IMR-90 (cell line): ENCODE measurements at places on chromosomes 6 and 20.
A peak's percentile ranks its signal among the peaks of the same experiment; 100 is the strongest.

DNA sequence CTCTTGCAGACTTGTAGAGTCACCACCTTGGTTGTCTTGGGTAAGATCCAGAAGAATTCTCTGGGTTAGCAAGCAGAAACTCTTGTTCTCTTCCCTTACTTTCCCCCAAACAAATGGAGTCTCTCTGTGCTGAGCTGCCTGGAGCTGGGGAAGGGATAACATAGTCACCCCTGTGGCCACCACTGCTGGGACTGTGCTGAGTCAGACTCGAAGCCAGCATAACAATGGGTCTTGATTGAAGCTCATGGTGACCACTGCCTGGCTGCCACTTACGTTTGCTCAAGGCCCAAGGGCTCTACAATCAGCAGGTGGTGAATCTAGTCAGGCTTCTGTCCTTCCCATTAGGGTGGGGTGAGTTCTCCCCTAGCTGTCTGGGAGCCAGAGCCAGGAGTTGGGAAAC, 15.4 kb upstream of the ERVFRD-1 start:
- peak; percentile 23 for DNase-seq

- DNase-seq, result no peak
Measured at GRCh38 chr20:63330084-63330760, 30.9 kb downstream of the CHRNA4 start.

DNA sequence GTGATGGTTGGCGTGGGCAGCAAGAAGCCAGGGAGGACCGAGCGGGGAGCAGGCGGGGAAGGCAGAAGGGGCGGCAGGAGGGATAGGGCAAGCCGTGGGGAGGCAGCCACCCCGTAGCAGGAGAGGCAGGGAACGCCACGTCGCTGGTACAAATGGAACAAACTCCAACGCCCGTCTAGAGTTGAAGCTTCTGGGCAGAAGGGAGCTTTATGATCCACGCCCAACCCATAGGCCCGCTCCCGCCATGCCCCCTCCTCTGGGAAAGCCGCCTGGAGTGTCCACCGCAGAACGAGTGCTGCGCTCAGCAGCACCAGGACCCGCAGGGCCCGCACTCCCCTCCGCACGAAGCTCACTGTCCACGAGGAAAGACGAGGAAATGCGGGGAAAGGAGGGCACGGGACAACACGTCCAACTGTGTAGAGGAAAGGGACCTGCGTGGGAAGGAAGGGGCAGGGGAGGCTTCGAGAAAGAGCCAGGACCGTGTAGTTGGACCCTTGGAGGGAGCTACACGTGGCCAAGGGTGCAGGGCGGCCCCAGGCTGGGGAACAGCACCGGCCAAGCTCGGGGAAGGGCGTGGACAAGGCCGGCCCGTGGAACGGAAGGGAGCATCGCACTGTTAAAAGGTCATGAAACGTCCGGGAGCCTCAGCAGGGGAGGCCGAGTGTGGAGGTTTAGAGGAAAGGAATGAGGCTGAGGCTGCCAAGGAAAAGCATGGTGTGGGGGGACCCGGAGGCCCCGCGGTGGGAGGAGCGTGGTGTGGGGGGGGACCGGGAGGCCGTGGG, 204.0 kb downstream of the DLL1 start:
- DNase-seq, result no peak

DNA sequence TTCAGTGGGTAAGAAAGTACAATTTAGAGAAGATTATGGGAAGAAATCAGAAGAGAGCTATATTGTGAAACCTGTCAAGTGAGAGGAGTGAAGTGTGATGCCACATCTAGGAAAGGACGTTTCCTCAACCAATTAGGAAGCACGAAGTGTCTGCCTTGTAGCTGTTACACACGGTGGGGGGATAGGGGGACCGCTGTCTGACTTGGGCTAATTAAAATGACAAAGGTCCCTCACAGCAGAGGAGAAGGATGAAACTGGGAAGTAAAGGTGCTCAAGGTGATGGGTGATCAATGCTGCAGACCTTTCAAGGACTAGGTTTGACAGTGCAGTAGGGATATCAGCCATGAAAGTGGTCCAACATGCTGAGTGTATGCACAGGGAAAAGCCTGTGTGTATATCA, 181.1 kb upstream of the PRSS16 start:
- no peak for DNase-seq

- peak; percentile 40 for DNase-seq
Measured at GRCh38 chr6:75431379-75431778, 62.2 kb downstream of the FILIP1 start.

GRCh38 chr6:15327271-15327670, 81.4 kb downstream of the JARID2 start:
- no peak for DNase-seq

GRCh38 chr6:27980111-27980510, 23.1 kb downstream of the OR2B6 start:
- no peak for DNase-seq

DNA sequence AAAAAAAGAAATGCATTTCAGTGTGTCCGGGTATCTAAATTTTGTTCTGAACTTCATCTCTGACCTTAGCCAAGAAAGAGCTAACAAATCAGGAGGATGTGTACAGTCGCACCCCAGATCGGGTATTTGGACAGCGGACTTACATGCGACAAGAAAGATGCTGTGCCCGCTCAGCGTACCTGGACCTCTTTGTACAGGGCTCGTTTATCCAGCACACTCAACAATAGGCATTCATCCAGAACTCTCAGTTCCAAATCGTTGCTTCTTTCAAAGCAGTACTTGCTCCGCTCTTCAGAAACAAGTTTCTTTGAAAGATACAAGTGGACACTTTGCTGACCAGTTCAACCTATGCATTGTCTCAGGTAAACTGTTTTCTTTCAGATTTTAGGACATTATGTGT, 191.7 kb downstream of the LY86 start:
- DNase-seq, result no peak

GRCh38 chr20:49541733-49542513, 26.0 kb downstream of the PTGIS start:
- DNase-seq, result peak; percentile 63

DNA sequence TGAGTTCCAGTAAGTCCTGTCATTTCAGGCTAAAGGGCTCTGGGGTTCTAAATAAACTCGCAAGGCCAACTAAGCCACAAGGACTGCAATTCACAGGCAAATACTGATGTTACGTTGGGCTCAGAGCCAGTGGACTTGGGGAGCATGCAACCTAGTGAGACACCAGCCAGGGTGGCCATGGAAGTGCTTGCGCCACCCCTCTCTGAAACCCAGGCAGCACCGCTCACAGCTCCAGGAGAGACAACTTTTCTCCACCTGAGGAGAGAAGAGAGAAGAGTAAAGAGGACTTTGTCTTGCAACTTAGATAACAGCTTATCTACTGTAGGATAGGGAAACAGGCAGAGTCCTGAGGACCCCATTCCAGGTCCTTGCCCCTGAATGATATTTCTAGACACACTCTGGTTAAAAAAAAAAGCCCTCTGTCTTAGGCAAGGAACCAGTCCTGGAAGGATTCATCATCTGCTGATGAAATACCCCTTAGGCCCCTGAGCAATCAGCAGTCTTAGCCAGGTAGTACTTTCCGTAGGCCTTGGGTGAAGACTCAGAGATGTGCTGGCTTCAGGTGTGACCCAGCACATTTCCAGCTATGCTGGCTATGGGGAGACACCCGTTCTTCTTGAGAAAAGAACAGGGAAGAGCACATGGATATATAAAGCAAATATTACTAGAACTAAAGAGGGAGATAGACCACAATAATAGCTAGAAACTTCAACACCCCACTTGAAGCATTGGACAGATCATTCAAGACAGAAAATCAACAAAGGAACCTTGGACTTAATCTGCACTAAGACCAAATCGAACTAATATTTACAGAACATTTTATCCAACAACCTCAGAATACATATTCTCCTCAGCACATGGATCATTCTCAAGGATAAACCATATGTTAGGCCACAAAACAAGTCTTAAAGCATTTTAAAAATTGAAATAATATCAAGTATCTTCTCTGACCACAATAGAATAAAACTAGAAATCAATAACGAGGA, 31.5 kb upstream of the TBC1D32 start:
- no peak for DNase-seq

DNA sequence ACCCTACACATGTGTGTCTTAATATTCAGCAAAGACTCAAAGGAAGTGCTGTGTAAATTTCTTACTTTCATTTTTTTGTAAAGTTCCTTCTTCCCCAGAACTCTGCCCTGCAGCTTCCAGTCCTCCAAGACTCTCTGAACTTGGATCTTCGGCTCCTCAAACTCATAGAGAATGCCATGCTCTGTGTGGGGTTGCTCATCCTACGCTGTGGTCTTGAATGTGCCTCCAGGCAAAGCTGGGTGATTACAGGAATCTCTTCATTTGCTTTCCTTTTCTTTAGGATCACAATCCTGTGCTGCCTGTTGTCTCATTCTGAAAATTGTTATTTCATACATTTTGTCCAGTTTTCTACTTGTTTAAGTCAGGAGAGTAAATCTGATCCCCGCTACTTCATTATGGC, 14.5 kb upstream of the CDC5L start:
- no peak for DNase-seq

GRCh38 chr6:168037242-168037641, 39.8 kb downstream of the KIF25 start:
- no peak for DNase-seq

DNA sequence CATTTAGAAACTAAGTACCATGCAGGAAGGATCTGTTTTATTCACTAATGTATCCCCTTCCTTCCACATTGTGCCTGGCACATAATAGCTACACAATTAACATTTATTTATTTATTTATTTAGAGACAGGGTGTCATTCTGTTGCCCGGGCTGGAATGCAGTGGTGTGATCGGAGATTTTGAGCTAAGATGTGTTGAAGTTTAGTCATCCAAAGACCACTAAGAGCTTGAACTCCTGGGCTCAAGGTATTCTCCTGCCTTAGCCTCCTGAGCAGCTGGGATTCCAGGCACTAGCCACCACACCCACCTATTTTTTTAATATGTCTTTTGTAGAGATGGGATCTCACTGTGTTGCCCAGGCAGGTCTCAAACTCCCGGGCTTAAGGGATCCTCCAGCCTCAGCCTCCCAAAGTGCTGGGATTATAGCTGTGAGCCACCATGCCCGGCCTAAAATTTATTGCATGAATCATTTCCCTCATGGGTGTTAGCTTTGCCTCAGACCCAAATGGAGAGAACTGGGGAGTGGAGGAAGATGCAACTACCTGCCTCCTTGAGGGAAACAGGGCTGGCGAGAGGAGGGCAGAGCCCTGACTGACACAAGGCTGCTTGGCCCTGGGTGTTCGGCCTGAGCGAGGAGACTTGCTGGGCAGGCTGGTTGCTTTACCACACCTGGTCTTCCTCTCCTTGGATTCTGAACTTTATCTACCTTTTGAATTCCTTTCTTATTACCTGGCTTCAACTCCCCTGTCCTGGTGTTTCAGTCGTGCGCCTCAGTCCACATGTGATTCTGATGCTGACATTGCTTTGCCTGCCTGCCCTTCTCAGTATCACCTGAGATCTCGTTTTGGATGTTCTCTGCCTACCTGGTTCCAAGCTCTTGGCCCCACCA, 1.7 kb upstream of the DYNLT1 start:
- no peak for DNase-seq

- DNase-seq, result no peak
Measured at GRCh38 chr20:17611290-17611539, 41.3 kb downstream of the DSTN start.

- DNase-seq, result no peak
Measured at GRCh38 chr6:21438237-21438985, 155.1 kb upstream of the SOX4 start.

- DNase-seq, result no peak
Measured at GRCh38 chr20:61725145-61725544, 340.5 kb downstream of the TAF4 start.

DNA sequence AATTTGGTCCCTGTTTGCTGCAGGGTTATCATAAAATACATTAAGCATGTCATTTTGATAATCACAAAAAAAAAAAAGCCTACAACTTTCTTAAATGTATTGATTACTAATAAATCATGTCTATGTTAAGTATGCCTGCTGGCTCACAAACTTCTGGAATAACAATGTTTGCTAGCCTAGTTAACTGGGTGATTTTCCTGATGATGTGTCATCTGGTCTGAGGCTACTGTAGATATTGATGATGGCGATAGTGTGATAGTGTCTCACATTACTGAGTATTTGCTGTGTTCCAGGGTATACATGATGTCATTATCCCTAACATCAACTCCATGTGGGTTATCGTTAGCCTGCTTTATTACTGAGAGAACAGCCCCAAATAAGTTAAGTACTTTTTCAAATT, 86.2 kb upstream of the VSTM2L start:
- peak; percentile 28 for DNase-seq

- DNase-seq, result no peak
Measured at GRCh38 chr6:135002974-135003703, 51.5 kb downstream of the HBS1L start.

DNA sequence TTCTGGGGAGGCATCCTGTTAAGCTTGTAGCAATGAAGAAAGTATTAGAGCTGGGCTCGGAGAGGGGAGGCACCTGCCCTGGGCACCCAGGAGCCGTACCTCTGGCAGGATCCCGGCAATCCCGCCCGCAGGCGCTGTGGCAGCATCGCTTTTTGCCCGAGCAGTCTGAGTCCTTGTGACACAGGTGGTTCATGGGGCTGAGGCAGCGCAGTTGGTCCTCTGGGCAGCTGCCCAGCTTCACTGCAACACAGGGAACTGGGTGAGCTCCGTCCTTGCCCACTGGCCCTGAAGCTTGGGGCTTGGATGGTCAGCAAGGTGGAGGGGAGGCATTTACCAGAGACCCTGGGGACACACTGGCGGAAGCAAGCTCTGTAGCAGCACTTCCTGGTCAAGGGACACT, 4.7 kb downstream of the WFDC5 start:
- DNase-seq, result no peak

GRCh38 chr6:115310156-115310555, 750.5 kb downstream of the FRK start:
- no peak for DNase-seq

DNA sequence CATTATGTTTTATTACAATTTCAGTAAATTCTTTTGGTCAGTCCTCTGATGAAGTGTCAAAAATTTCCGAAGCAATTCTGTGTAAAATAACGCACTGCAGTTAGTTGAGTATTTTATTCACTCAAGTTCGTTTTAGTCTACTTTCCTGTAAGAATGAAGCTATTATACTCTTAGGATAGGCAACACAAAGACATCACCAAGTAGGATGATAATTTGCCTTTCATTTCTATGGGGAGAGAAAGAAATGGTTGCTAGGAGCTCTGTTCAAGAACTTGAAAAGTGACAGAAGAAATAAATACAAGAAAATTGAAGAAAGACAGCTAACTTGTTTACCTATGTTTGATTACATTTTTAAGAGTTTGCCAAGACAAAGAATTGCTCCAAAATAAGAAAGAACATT, 290.4 kb downstream of the EYS start:
- no peak for DNase-seq
